Left renal cortex interstitium (tissue), 4 donors: ENCODE measurements at places on chromosomes 13 and 19.

- DNase-seq = no peak
Measured at GRCh38 chr19:11950312-11950711, 14.5 kb upstream of the ZNF763 start.

GRCh38 chr19:29305268-29305667, 92.3 kb upstream of the UQCRFS1 start:
- no peak for DNase-seq

DNA sequence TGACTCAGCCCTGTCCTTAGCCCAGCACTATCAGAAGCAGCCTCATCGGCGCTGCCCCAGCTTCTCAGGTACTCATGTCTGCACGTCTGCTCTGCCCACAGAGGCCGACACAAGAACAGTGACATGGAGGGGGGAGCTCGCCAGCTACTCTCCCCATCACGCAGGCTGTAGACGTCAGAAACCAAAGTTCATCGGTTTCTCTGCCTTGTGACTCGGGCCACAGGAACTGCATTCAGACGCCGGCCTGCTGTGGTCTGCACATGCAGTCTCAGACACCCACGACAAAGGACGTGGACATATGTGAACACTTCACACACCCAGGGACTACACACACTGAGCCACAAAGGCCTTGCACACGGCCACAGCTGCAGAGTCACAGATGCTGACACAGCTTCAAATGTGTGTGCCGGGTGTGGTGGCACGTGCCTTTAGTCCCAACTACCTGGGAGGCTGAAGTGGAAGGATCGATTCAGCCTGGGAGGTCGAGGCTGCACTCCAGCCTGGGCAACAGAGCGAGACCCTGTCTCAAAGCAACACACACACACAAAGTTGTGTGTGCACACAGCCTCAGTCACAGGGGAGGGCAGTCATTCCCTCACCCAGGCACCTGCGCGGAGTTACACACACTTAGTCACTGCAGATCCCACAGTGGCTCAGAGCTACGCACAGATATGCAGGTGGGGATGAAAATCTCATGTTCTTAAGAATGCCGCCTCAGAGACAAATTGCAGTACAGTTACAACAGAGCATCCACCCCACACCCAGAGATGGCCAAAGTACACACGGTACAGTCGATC, 4.9 kb upstream of the ZFP36 start:
- DNase-seq = no peak

DNA sequence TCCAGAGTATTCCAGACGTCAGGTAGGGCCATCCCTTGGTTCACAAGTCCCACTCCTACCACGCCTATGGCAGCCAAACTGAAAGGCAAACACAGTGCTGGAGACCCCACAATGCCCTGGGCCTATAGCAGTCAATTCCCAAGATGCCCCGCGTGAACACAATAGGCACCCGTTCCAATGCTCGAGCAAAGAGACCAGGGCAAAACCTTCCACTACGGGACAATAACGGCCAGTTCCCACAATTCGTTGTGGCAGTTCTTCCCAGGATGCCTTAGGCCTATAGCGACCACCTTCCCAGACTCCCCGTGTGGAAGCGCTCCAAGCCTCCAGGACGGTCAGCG, 538 bp downstream of the ZNF428 start:
- DNase-seq = no peak

DNA sequence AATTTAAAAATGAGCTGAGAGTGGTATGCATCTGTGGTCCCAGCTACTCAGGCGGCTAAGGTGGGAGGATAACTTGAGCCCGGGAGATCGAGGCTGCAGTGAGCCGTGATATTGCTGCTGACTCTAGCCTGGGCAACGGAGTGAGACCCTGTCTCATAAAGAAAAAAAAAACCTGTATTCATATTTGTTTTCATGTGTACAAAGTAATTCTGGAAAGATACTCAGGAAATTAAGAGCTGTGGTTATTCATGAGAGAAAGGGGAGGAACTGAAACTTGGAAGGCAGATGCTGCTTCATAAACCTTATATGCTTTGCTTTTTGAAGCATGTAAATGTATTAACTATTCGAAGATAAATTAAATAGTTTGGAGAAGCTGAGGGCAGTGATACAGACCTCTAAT, 8.8 kb upstream of the RLN3 start:
- no peak for DNase-seq

DNA sequence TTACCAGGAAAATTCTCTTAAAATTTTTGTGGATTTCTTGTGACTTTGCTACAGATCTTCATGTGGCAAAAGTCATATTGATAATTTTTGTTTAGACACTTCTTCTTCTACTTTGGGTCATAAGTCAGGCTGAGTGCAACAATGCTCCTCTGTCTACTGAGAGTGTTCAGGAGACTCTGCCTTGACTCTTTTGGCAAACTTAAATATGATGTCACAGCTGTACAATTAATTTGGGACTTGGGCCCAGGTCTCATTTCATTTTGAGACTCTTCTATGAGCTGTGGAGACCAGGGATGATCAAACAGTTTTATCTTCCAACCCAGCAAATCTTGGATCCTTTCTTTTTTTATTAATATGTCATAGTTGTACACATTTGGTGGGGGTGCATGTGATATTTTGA, 19.7 kb upstream of the IPO5 start:
- DNase-seq = no peak

DNA sequence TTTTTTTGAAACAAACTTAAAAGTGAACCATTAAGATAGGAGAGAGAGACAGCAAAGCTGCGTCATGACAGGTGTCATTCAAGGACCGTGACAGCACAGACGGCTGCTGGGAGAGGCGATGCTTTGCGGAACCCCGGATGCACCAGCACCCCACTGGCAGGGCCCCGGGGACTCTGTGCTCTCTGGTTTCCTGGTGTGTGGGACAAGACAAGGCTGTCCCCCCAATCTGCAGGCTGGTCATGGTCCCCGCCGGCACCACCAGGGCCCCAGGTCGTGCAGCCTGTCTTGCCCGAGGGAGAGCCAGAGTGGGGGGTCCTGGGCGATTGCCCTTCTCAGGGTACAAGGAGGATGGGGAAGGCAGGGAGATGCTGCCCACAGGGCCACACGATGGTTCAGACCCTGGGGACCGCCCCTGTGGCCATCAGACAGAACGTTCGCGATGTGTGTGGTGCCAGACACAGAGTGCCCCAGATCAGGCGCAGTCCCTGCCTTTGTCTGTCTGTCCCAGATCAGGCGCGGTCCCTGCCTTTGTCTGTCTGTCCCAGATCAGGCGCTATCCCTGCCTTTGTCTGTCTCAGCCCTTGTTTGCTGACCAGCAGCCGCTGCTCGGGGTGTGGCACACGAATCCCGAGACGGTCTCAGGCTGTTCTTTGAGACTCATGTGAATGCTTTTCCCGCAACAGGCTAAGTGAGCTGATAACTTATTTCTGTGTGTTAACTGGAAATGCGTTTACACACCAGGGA, 36.1 kb downstream of the ADPRHL1 start:
- no peak for DNase-seq

- DNase-seq = no peak
Measured at GRCh38 chr19:12111176-12111575, 29.0 kb downstream of the ZNF20 start.

- no peak for DNase-seq
Measured at GRCh38 chr13:40794414-40795368, 5.3 kb downstream of the SLC25A15 start.

DNA sequence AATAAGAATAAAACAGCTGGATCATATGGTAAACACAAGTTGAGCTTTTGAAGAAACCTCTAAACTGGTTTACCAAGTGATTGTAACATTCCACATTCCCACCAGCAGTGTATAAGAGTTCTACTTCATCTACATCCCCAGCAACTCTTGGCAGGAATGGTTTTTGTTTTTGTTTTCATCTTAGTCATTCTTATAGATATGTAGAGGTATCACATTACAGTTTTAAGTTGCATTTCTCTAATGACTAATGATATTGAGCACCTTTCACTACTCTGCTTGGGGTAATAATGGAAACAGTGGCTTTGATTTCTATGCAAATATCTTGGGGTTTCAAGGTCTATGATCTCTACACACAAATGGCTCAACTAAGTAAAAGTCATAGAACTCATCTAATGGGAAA, 614.5 kb downstream of the TBC1D4 start:
- no peak for DNase-seq

GRCh38 chr13:75139291-75139690, 342.7 kb downstream of the TBC1D4 start:
- DNase-seq = no peak

DNA sequence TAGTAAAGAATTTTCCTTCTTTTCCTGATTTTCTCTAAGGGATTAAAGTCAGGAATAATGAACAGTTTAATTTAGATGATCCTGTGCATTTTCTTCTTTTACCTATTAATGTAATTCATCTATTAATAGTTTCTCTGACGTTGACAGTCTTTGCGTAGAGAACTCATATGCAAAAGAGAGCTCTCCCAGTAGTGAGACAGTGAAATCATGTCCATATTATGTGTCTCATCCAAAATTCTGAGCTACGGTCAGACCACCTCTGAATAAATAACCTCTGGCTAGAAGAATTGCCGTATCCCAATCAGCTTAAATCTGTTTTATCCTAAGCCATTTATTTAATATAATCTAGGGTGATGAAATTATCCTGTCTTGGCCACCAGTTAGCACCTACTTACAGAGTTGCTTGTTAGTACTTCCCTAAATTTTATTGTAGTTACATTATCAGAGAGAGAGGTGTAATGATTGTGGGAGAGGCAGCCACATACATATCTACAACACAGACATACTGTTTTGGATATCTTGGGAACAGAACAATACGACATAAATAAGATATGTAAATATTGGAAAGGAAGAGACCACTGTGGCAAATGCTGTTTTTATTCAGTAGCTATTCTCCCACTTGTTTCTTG, 30.7 kb downstream of the PDS5B start:
- no peak for DNase-seq

- DNase-seq = no peak
Measured at GRCh38 chr19:2084993-2085720, 11.0 kb downstream of the MOB3A start.

DNA sequence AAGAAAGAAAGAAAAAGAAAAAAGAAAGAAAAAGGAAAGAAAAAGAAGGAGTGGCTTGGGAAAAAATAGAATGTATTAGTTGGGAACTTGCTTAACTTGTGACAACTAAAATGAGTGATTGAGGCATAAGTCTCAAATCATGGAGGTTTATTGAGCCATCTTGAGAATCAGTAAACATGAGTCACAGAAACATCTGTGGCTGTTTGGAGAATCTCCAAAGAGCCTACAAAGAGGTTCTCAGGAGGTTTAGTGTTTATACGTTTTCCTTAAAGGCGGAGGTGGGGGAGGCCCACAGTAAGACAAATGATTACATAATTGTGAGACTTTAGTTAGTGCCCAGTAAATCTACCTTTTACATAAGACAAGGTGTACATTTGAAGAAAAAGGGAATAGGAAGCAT, 38.6 kb downstream of the WDR87 start:
- DNase-seq = no peak

- DNase-seq = no peak
Measured at GRCh38 chr13:73879346-73880015, 254.7 kb downstream of the KLF12 start.

- DNase-seq = no peak
Measured at GRCh38 chr13:28750187-28751045, 31.6 kb upstream of the SLC46A3 start.

DNA sequence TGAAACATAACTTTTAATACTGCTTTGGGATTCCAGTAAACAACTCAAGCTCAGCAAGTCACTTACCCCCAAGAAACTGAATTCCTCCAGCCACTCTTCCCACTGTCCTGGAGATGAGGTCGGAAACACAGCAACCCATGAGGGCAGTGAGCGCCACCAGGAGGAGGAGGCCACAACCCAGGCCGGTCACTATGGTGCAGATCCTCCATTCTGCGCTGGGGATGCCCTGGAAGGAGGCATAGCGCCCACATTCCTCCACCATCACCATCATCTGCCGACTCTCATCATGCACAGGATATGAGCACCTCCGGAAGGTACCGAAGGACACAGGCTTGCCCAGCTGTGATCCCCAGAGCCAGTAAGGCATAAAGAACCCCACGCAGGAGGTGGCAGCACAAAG, 2.2 kb downstream of the LHFPL6 start:
- no peak for DNase-seq

- DNase-seq = no peak
Measured at GRCh38 chr19:48779636-48780035, 24.3 kb downstream of the FGF21 start.

DNA sequence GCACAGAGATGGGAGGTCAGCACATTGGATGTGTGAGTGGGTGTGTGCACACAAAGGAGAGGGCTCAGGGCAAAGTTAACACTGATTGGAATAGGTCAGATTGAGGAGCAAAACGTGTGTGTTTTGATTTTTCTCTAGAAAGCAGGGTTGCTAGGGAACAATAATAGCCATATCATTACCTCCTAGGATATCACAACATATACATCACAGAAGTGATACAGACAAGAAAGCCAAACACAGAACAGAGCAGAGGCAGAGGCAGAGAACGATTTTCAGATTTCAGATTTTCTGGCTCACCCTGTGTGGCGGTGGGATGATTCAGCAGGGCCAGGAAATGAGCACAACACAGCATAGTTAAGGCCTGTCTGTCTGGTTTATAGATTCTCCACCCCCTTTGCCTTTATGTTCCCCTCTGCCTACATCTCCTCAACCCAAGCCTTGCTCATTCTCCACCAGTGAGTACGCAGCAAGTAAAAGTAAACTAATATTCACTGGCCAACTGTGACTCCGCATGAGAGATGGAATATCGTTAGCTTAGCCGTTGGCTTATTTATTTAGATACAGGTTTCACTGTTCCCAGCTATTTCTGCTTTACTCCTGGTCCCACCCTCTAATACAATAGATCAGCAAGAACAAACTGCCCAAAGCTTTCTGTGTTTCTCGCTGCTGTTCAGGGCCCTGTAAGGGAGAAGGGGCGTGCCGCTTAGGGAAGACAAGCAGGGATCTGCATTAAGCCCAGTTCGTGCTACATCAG, 182.7 kb upstream of the TSC22D1 start:
- no peak for DNase-seq

- no peak for DNase-seq
Measured at GRCh38 chr19:4649392-4650047, 10.2 kb downstream of the TNFAIP8L1 start.

DNA sequence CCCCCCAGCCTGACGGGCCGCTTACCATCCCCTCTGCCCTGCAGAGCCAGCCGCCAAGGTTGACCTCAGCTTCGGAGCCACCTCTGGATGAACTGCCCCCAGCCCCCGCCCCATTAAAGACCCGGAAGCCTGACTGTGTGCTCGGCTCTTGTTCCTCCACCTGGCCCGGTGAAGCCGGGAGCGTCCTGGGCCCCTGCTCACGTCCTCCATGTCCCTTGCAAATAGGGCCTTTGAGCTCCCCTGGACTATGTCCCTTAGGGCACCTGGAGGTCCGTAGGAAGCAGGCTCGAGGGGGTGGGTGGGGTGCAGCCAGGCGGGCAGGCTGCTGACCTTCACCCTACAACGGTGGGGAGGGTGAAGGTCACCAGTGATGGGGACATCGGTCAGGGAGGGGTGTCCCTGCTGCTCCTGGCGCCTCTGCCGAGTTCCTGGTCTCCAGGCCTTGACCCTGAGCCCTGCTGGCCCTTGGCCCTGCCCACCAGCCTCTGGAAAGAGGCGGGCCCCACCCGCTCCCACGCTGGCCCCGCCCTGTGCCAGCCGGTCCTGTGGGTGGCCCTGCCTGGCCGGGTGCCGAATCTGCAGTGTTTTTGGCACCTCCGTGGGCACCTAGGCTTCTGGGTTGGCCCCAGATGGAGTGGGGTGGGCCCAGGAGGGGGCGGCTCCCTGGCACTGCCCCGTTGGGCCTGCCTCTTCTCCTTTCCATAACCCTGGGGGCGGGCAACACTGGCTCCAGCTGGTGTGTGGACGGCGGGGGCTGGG, 3.3 kb downstream of the ATP5F1D start:
- DNase-seq = no peak
